ENCODE measurements at places on chromosomes 3 and 15. TPM values are rescaled to one million over a fixed set of nuclear protein-coding genes. Genes with fewer than 3 reads are reported as not detected.

- no peak for DNase-seq
Observed at GRCh38 chr3:132879656-132880055, 157.4 kb upstream of the NPHP3 start.

- no peak for DNase-seq
Observed at GRCh38 chr15:32729700-32730395, 12.0 kb downstream of the GREM1 start.

DNA sequence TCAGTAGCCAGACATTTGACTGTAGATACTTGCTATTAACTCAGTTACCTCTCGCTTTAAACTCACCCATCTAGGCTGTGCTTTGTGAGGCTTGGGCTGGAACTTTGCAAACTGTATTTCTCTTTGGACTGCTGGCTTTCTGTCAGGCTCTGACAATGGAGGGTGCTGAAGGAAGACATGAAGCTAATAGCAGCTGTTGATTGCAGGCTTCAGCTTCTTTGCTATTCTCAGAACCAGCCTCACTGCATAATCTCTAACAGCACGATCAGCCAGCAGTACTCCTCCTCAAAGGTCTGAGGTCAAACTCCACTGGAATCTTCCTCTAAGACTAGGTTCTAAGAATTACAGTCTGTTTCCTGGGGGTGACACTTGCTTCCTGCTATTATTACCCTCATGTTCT is 295.6 kb downstream of the ZBBX start:
- DNase-seq, result no peak

Gene LRRN1
- 0.22 TPM for polyA plus RNA-seq

- DNase-seq, result no peak
Observed at GRCh38 chr3:155778462-155778861, 27.6 kb downstream of the C3orf33 start.
